ENCODE measurements at places on chromosomes 16 and 17.

- peak; percentile 69 for DNase-seq
Observed at GRCh38 chr16:82603784-82604411, 22.9 kb upstream of the CDH13 start.

DNA sequence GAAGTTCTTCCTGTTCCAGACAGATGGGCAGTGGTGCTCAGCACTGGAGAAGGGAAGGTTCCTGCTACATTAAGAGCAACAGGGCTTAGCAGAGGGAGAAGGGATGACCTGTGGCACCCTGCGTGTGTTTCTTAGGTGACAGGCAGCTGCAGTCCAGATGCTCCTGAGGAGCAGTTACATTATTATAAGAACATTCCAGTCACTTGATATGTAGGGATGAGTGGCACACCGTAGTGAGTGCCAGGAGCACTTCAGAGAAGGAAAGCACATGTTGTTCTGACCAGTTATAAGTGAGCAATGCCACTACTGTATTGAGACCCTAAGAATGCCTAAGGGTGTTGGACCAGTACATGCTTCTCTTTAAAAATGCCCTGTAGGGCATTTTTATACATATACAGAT, 39.9 kb upstream of the MRC2 start:
- no peak for DNase-seq

GRCh38 chr16:28596840-28597691, at the start of gene SULT1A2:
SULT1A2 (minus strand) TSS chr16:28597050; CDS start chr16:28595930, 1,120 bp downstream.
- no peak for DNase-seq

DNA sequence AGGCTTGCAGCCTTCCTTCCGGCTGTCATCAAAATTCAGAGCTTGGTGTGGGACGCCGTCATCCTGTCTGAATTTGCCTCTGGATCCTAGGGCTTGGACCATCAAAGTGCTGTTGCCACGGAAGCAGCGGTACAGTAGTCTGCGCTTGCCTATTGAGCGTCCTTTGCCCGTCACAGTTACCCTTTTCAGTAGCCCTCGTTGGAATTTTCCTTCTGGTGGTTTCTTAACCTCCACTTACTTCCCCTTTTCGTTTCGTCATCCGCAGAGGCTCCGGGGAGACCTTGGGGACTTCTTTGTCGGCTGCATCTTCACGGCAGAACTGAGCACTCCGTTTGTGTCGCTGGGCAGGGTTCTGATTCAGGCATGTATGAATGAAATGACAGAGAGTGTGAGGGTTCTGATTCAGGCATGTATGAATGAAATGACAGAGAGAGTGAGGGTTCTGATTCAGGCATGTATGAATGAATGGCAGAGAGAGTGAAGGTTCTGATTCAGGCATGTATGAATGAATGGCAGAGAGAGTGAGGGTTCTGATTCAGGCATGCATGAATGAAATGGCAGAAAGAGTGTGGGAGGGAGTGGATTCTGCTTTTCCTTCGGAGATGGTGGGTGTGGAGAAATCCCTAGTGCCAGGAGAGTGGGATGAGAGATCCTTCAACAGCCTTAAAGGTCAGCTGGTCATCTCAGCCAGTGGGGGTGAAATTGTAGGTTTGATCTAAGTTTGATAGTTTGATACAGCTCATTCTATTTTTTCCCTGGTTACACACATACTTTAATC, 8.0 kb downstream of the TLCD3A start:
- DNase-seq: no peak

DNA sequence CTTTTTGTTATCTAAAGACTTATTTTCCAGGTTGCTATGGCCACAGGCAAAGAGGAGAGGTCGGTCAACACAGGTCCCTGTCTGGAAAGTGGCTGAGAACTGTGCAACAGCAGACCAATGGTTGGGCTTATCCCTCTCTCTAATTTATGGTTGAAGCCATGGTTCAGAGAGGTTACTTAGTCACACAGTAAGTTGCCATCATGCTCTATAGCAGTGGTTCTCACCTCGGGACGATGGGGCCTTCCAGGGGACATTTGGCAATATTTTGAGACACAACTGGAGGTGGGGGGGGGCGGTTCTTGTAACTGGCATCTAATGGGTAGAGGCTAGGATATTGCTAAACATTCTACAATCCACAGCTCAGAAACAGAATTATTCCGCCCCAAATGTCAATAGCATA, 842 bp upstream of the LDAF1 start:
- DNase-seq: no peak

DNA sequence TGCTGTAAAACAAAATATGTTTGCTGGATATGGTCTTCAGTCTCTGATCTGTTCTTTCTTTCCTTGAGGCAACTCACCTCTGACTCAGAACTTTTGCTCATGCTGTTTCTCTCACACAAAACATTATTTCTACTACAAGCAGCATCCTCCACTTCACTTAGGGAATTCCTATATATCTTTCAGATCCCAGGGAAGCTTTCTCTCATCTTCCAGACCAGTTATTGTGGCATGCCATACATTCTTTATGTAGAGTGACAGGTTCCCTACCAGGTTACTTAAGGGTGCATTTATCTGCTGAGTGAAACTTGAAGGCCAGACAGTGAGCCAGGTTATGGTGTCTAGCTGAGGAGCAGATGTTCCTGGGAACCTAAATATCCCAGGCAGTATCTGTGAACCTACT, 1226.0 kb downstream of the CDH8 start:
- DNase-seq: no peak

DNA sequence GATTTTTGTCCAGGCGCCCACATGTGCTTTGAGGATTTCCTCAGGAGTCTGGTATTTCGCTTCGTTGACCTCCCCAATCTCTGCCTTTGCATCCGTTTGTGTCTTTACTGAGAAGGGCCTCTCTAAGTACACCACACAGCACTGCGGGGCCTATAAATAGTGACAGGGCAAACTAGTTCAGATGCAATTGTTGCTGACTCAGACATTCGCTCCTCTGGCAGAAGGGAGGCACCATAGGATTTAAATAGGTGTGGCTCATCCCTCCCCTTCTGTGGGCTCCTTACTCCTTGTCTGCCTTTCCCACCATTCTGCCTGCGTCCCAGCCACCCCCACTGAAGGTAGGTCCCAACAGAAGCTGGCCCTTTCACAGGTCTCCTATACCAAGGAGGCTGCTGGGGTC, 192.3 kb downstream of the SHISA9 start:
- no peak for DNase-seq

GRCh38 chr17:3529817-3530741, 27.5 kb downstream of the TRPV3 start:
- peak; percentile 62 for DNase-seq

DNA sequence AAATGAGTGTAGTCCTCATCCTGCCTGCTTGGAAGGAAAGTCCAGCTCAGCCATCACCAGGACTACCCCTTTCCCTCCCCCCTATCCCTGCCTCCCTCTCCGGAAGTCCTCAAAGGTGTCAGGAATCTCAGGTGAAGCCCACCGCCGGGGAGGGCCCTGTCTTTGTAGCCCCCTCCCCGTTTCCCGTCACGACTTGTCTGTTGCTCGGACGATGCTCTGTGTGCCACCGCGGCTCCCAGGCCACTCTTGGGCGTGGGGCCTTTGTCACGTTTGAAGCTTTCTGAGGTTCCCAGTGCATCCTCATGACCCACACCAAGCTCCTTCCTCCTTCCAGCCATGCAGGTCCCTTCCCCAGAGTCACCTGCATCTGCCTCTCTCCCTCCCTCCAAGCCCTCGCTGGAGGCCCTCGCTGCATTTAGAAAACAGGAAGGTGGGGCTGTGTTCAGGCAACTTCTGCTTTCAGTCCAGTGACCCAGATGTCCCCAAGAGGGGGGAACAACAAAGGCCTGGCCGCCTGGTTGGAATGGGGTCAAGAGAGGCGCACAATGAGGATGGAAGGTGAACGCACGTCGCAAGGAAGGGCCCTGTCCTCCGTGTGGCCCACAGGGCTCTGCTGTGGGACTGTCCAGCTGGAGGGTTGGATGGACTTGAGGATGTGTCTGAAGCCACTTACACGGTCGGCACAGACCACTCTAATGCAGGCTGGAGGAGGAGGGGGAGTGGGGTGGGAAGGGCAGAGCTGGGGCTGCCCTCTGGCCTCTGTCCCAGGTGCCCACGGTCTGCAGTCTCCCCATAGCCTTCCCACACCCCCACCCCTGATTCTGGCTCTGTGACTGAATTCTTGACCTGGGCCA, 59.9 kb downstream of the OR1D5 start:
- no peak for DNase-seq

DNA sequence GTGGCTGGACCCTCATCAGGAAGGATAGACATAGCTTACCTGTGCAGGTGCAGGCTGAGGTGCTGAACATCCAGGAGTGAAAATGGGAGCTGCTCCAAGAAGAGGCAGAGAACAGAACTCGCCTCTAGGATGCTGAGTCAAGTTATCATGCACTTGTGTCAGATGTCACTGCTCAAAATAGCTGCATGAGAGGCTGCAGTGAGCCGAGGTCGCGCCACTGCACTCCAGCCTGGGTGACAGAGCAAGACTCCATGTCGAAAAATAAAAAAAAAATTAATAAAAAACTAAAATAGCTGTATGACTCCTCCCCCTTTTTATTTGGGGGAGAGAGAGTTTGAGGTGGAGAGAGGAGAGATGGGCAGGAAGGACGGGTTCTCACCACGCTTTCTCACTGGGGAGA, 148.8 kb downstream of the FOXL1 start:
- no peak for DNase-seq

DNA sequence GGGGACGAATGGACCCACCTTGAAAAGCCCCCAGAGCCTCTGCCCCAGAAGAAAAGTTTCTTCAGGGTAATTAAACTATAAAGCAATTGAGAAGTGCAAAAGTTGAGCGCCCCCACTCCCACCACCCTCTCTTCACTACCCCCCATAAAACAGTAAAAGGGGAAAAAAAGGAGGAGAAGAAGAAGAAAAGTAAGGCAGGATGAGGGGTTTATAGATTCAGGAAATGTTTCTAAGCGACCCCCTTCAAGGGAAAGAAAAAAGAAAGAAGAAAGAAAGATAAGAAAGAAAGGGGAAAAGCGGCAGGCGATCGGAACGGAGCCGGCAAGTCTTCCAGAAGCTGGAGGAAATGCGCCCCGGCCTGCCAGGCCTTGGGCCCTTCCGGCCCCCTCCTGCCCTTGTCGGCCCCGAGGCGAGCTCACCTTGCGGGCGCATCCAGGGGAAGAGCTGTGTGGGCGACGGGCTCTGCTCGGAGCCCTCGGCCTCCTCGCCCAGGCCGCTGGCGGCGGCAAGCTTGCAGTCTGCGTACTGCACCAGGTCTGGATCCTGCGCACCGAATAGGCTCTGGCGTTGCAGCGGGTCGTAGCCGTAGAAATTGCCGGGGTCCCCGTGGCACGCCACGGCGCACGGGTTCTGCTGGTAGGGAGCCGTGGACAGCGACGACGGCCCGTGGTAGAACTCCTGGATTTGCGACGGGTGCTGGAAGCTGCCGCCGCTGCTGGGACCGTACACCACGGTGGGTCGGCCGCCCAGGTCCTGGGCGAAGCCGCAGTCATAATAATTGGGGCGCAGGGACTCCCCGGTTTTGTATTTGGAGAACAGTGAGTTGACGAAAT, 1.0 kb downstream of the HOXB8 start:
- no peak for DNase-seq

GRCh38 chr16:77394699-77395098, 40.1 kb downstream of the ADAMTS18 start:
- DNase-seq: no peak

DNA sequence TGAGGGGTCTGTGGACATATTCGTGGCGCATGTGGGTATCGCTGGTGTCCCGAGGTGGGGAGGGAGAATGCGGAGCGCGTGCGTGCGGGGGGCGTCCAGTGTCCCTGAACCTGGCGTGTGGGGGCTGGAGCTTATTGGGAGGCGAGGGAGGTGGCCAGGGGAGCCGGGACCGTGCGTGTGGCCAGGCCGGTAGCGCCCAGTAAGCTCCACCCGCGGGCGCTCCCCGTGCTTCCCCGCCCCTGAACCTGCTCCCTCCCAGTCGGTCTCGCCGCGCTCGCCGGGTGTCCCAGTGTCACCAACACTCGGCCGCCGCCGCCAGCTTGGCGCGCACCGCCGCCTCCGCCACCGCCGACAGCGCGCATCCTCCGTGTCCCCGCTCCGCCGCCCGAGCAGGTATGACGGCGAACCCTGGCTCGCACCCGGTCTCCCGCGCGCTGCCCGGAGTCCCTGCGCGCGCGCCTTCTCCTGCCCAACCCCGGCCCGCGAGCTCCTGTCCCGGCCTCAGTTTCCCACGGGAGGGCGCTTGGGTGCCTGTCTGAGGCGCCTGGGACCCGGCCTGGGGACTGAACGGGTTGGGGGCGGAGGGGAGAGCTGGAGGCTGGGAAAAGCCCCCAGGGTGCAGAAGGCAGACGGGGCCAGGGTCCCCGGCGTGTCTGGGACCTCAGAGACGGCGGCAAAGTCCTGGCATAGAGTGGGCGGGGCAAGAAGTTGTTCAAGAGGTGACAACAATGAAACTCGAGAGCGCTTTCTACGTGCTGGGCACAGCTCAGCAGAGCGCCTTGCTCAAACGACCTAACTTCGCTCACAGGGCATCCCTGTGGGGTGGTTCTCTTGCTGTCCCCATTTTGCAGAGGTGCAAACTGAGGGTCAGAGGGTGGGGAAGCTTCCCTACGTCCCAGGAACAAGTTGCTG, at the start of gene SCNN1B:
TSS of gene SCNN1B (plus strand) at position 258 of the 912 bp plus-strand sequence. CDS start 46,298 bp downstream, outside the sequence.
- no peak for DNase-seq

DNA sequence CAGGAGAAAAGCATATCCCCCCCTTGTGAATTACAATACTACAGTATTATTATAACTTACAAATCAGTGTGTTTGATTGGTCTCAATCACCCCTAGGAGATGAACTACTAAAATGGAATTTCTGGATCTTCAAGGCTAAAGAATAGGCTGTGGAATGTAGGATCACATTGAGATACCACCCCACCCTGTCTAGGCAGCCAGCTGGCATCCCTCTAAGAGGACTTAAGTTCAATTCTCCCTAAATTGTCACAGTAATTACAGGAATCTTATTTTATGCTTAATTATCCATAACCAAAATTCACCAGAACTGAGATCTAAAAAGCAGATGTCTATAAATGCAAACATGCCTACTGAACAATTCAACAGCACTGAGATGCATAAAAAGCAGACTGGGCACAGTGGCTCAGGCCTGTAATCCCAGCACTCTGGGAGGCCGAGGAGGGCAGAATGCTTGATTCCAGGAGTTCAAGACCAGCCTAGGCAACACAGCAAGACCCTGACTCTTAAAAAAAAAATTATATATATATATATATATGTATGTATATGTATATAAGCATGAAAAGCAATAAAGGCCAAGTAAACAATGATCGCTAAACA, 12.0 kb downstream of the AP1G1 start:
- DNase-seq: no peak

- no peak for DNase-seq
Observed at GRCh38 chr16:79074951-79075350, 525.6 kb downstream of the MAF start.

DNA sequence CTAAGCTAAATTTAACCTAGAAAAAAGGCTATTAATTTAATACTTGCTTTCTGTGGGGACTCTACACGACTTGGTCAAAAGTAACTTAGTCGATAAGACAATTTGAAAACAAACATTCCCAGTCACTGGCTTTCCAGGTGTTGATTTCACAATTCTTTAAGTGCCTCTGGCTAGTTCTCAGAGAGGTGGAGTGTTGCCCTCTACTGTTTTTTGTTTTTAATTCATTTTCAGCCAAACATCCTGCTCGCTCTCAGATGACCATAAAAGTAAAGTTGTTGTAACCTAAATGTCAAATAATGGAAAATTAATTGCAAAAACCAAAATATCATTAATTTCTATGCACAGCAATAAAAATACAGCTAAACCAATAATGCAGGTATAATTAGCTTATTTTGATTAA, 107.1 kb downstream of the MYO1D start:
- no peak for DNase-seq

GRCh38 chr17:82344175-82344907, 10.8 kb upstream of the SECTM1 start:
- no peak for DNase-seq
